Endodermal cell (in vitro differentiated cells): ENCODE measurements at places on chromosomes 3 and 15.

GRCh38 chr15:20643829-20644425, 102.3 kb upstream of the GOLGA6L6 start:
- DNase-seq: peak; percentile 34

GRCh38 chr3:129829640-129830039, 63.9 kb downstream of the TMCC1 start:
- peak; percentile 73 for DNase-seq

DNA sequence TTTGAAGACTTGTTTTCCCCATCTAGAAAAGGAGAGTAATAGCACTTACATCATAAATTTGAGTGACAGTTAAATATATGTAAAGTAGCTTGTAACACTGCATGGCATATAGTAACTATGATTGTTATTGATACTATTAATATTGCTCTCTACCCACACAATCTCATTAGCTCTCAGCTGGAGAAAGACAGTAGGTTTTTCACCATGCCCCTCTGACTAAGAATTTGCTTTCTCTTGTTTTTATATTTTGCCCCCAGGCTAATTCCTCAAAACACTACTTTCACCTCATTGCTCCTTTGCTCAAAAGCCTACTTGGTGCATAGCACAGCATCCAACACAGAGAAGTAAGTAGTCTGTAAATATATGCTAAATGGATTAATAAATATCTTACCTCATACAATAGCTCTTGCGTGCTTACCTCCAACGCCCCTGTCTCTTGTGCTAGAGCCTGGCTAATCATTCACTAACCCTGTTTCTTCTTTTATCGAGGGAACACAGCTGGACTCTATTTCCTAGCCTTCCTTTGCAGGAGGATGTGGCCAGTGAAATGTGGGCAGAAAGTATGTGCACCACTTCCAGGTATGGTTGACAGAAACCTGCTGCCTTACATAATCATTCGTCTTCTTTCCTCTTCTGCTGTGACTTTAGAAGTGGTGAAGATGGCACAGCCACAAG, 190.0 kb downstream of the PLCH1 start:
- peak; percentile 50 for DNase-seq

DNA sequence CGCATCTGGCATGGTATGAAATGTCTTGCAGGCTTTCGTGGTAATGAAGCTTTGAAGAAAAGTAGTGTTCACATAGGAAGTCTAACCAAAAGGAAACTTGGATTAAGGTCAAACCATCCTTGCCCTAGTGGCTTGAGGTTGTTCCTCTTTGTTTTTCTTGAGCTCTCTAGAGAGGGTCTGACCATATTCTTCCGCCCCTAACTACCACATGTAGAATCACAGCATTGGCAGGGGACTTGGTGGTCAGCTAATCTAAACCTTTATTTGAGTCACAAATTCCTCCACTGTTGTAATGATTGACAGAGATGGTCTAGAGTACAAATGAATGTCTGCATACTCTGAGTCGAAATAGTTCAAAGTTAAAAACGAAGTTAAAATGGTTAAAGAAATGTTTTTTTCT, 39.1 kb upstream of the PHLDB2 start:
- DNase-seq: no peak

DNA sequence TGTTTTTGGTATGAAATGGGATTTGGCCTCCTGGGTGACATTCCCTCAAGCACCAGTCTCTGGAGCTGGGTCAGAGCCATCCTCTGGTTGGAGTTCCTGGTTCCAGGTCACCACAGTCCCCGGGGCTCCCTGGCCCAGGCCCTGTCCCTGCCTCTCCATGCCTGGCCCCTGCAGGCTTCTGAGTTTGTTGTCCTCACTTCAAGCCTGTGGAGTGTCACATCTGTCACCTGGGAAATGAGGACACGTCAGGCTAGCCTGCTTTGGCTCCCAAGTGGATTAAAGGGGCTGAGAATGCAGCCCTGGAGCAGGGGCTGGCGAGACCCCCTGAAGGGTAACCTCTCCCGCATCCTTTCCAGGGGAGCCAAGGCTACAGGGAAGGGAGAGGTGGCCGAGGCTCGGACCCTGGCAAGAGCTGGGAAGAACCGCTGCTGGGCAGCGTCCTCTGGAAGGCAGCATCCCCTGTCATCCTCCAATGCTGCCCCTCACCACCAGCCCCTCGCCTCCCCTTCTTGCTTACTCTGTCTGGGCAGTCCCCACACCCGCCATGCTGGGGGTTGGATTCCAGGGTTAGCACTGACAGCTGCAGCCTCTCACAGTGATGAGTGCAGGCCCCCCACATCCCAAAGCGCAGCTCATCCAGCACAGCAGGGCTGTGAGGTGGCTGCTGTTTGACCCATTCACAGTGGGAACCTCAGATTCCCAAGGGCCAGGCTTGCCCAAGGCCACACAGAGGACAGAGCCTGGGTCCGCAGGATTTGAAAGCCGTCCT, 75.5 kb upstream of the IQSEC1 start:
- DNase-seq: peak; percentile 39

- no peak for DNase-seq
These were observed 302.9 kb upstream of the DPPA4 start for GRCh38 chr3:109640146-109640652.

DNA sequence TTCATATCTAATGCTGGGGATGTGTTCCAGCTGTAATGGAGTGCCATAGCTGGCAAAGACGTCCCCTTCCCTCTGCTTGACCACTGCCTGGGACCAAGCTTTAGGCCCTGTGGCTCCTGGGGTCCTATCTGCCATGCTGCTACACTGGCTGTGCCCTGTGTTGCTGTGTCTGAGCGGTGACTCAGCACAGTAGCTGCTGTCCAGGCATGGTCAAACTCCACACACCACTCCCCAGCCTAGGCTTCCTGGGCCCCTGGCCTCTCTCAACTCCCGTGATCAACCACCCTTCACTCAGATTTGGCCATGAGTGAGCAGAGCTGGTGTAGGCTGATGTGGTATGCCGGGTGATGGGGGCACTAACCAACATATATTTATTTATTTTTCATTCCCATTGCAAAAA, 27.0 kb downstream of the EPHB1 start:
- no peak for DNase-seq

DNA sequence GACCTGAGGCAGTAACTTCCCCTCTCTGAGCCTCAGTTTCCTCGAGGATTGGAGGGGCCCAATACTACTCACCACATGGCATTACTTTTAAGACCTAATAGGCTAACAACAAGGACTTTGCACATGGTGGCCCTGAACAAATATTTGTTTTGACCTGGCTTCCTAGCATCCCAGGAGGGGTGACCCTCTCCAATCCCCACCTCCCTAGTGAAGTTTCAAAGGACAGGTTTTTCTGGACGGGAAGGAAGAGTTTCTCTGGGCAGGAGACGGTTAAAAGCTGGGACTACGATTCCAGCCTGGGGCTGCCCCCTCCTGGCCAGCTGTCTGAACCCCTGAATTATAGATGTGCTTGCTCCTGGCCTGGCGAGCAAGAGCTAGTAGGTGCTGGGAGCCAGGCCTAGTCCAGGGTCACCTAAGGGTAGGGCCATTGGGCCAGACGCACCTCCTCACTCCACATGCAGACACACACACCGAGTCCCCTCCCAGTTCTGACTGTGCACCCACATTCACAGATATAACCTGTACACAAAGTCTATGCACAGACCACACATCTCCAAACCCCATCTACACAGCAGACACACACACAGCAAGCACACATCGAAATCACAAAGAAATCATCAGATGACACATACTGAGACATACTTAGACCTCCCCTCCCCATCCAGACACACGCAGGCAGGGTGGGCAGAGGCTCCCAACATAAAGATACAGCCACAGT, 2.7 kb upstream of the ISL2 start:
- peak; percentile 82 for DNase-seq

DNA sequence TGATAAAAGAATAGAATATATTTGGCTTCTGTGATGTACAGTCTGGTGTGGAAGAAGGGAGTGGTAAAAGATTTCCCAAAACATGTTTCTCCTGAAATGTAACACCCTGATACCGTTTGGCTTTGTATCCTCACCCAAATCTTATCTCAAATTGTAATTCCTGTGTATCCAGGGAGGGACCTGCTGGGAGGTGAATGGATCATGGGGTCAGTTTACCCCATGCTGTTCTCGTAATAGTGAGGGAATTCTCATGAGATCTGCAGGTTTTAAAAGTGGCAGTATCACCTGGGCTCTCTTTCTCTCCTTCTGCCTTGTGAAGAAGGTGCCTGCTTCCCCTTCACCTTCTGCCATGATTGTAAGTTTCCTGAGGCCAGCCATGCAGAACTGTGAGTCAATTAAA, 1070.8 kb downstream of the IGSF11 start:
- DNase-seq: peak; percentile 51

DNA sequence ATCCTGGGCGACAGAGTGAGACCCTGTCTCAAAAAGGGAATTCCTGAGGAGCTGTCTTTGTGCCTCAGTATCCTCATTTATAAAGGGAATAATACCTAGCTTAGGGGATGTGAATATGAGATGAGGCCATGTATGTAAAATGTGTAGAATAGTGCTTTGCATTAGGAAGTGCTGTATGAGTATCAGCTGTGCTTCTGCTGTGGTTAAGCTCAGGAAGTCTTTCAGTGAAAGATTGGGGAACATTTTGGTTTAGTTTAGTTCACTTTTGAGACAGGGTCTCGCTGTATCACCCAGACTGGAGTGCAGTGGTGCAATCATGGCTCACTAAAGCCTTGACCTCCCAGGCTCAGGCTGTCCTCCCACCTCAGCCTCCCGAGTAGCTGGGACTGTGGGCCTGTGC, 10.6 kb downstream of the THUMPD3 start:
- DNase-seq: no peak

GRCh38 chr3:195571361-195571760, 12.4 kb downstream of the APOD start:
- DNase-seq: no peak

DNA sequence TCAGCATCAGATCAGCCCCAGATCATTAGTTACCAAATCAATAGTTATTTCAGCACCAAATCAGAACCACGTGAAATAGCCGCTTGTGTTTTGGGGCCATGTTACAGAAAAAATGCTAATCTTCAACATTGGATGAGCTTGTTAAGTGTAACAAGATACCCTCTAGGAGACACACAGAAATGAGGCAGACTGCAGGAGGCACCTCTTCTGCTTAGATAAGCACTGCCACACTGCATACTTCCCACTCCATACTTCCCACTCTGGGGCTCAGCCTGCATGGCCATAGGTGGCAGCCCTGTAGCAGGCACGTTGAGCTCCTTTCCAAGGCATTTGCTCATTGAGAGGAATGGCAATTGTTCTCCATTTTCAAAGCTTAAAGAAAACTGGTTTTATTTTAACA, 73.3 kb downstream of the CHCHD6 start:
- no peak for DNase-seq
